ENCODE measurements at places on chromosomes 7 and 10.

DNA sequence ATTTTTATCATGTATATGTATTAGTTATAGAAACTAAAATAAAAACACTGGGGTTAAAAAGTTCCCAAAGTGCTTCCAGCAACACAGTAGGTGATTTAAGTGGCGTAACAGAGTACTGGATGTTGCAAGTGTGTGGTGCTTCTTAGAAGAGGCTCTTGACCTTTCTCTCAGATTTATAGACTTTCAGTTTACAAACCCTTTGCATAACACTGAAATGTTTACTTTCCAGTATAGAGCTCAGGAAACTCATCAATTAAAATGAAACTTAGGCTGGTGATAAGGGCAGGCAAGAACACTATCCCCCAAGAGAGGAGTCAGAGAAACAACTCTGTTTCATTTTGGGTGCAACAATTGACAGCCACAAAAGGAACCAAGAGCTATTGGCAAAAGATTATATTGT, 27.5 kb upstream of the SMC3 start:
- no peaks in the 10 kb centered on the region for H3K36me3 ChIP-seq
- DNase-seq: no peak
- no peaks in the 10 kb centered on the region for H3K4me1 ChIP-seq
- H3K27me3 ChIP-seq: no peaks in the 10 kb centered on the region
- no peak overlapping the region for H3K4me3 ChIP-seq
- H3K27ac ChIP-seq: no peak overlapping the region

DNA sequence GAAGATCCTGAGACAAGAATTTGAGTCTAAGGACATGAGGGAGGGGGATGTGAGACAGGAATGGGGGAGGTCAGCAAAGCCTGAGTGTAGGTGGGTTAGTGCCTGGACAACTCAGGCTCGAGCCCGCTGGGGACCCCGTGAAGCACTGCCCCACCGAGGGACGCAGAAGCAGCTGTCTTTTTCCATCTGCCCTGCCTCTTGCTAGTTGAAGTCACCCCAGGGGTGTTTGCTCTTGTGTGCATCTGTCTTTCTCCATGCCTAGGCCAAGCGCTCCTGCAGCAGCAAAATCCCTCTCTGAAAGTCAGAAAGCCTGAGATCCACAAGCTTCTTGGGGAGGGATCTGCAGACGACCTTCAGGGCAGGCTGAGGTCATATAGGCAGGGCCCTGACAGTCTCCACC, 79.0 kb upstream of the CELF2 start:
- no peak overlapping the region for H3K27ac ChIP-seq
- no peaks in the 10 kb centered on the region for H3K4me1 ChIP-seq
- no peaks in the 10 kb centered on the region for H3K36me3 ChIP-seq
- DNase-seq: no peak
- H3K27me3 ChIP-seq: no peaks in the 10 kb centered on the region

GRCh38 chr10:3838460-3839437, 53.7 kb upstream of the KLF6 start:
- no peak for DNase-seq
- H3K27ac ChIP-seq: no peak overlapping the region
- H3K4me3 ChIP-seq: no peak overlapping the region
- no peaks in the 10 kb centered on the region for H3K36me3 ChIP-seq
- H3K27me3 ChIP-seq: no peaks in the 10 kb centered on the region

GRCh38 chr10:2225609-2226008, 488.3 kb upstream of the ADARB2 start:
- no peak overlapping the region for H3K4me3 ChIP-seq
- H3K27ac ChIP-seq: no peak overlapping the region
- no peaks in the 10 kb centered on the region for H3K27me3 ChIP-seq
- no peaks in the 10 kb centered on the region for H3K36me3 ChIP-seq

DNA sequence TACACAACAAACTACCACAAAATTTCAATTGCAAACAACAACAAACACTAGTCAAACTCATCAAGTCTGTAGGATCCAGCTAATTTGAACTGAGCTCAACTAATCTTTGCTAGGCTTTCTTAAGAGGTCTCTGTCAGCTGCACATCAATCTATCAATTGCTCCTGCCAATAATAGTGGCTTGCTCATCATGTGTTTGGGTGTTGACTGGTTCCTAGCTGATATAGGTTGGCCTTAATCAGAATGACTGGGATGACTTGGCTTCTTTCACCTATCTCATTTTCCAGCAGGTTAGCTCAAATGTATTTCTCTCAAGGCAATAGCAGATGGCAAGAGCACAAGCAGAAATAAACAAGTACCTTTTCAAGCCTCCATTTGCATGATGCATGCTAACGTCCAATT, 370.3 kb upstream of the NFE2L3 start:
- DNase-seq: no peak
- H3K4me3 ChIP-seq: no peak overlapping the region
- no peaks in the 10 kb centered on the region for H3K27me3 ChIP-seq
- H3K27ac ChIP-seq: no peak overlapping the region

DNA sequence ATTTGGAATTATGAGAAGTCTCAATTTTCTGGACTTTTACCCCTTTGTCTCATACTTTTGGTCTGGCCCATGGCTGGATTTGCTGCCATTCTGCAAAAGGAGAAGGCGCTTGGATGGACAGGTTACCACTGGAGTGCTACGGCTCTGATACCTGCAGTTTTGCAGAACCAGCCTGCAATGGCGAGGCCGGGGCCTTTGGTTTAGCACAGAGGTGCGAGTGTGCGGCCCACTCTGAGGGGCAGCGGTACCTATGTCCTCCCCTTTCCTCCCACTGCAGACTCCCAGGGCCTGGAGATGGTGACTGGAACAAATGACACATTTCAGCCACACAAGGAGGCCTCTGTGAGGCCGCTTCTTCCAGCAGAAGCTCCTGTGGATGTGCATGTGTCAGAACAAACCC, 11.9 kb downstream of the ZNF777 start:
- no peak overlapping the region for H3K27ac ChIP-seq
- no peaks in the 10 kb centered on the region for H3K27me3 ChIP-seq
- H3K4me1 ChIP-seq: no peaks in the 10 kb centered on the region
- H3K36me3 ChIP-seq: peaks cover 22% of the 10 kb centered on the region
- no peak for DNase-seq

All from pancreas (tissue), 10 donors.